ENCODE measurements at places on chromosomes 7 and 10. TPM values are rescaled to one million over a fixed set of nuclear protein-coding genes. Genes with fewer than 3 reads are reported as not detected.

The ANKRD26 gene
- 11.9 TPM for total RNA-seq

The NPFFR1 gene
- total RNA-seq: not detected

The CRYGN gene
- total RNA-seq: 0.25 TPM

The ZNF3 gene
- total RNA-seq: 32.6 TPM

The GALNT17 gene
- total RNA-seq: not detected

The DNTT gene
- total RNA-seq: not detected

The MUC3A gene
- total RNA-seq: not detected

The ERVW-1 gene
- total RNA-seq: not detected

The HPS1 gene
- total RNA-seq: 91.9 TPM

The SPOCK2 gene
- total RNA-seq: 371 TPM

The GBX1 gene
- total RNA-seq: not detected

The LRRN3 gene
- total RNA-seq: 193 TPM

The SDK1 gene
- 0.25 TPM for total RNA-seq
